ENCODE measurements at places on chromosomes 5 and 9. TPM values are rescaled to one million over a fixed set of nuclear protein-coding genes. Genes with fewer than 3 reads are reported as not detected.

Gene IL13
- not detected for total RNA-seq

Gene RGS14
- total RNA-seq: 4.1 TPM

Gene LCN1
- total RNA-seq: not detected

- no peak for DNase-seq
Measured at GRCh38 chr5:154087260-154087659, 48.5 kb downstream of the MFAP3 start.

DNA sequence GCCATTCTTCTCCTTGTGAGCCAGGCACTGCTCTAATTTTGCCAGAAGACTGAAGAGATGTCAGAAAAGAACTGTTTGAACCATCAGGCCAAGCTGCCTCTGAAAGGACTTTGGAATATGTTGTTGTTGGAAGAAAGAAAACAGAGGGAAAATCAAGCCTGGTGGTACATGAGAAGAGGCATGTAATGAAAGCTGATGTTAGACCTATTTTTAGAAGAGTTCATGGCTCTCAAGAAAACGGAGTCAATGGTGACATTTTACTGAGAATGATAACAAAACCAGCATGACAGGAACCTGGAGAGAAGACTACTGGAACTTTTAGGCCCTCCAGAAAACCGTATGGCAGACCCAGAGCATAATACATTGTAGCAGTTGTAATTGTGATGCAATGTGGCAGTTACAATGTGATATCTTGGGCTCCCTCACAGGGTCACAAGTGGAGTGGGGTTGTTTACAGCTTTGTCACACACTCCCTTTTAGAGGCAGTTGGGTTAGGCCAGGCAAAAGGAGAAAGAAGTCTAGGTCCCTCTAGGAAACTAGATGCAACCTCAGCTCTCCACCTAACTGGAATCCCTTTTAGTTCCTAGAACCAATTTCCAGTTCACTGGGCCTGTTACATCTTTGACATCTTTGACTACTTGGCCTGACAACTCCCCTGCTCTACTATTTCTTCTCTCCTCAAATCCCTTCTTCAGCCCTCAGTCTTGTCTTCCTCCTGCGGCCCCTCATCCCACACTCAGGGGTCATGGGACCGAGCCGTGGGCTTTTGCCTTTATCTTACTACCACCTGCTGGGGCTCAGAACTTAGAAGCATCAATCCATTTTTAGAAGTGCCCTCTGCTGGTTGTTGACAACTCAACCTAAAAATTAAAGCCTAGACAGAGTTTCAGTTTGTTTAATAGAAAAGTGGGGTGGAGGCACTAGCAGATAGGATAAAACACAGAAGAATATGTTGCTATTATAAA lies 61.2 kb upstream of the JAK2 start:
- peak; percentile 19 for DNase-seq

- no peak for DNase-seq
Measured at GRCh38 chr9:105396901-105397300, 50.9 kb upstream of the FSD1L start.
